Memory B cell (primary cell): ENCODE measurements at places on chromosomes 3 and 15.

- no peaks in the 10 kb centered on the region for H3K4me1 ChIP-seq
- no peak for DNase-seq
- H3K4me3 ChIP-seq: no peak overlapping the region
- peaks cover 7% of the 10 kb centered on the region for H3K27me3 ChIP-seq
Observed at GRCh38 chr15:100901702-100902435, 17.3 kb upstream of the LRRK1 start.

GRCh38 chr3:107523539-107524325 is 970 bp downstream of the BBX start:
- peaks cover 35% of the 10 kb centered on the region for H3K4me1 ChIP-seq
- peak overlapping the region; percentile 98 for H3K27ac ChIP-seq
- peak overlapping the region; percentile 100 for H3K4me3 ChIP-seq
- peak; percentile 37 for DNase-seq

GRCh38 chr15:94002041-94002440 is 229.3 kb upstream of the MCTP2 start:
- no peaks in the 10 kb centered on the region for H3K4me1 ChIP-seq
- no peak overlapping the region for H3K27ac ChIP-seq
- H3K36me3 ChIP-seq: no peaks in the 10 kb centered on the region

DNA sequence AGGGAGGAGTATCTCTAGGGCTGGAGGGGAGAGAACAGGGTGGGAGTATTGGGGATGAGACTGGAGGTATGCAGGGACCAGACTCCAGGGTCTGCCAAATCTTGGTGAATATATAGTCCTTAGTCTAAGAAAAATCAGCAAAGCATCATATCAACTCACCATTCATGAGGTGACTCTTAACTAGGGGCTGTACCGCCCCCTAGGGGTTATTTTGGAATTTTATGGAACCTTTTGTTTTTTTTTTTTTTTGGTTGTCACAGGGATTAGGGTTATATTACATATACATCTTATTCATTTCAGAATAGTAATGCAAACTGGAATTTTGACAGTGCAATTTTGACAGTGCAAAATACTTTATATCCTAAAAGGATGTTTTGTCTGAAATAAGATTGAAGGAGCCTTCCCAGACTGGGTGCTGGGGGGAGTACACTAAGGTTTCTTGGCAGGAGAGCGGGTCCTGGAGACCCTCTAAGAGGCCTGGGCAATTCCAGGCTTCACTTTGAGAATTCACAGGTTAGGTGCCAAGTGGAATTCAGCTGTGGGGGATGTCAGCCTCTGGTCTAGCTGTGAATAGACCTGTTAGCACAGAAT is 7.5 kb downstream of the CMTM7 start:
- peaks cover 3% of the 10 kb centered on the region for H3K36me3 ChIP-seq
- H3K4me3 ChIP-seq: no peak overlapping the region
- no peak for DNase-seq
- H3K4me1 ChIP-seq: peaks cover 59% of the 10 kb centered on the region

- peaks cover 6% of the 10 kb centered on the region for H3K36me3 ChIP-seq
- DNase-seq: no peak
- no peaks in the 10 kb centered on the region for H3K27me3 ChIP-seq
- H3K4me1 ChIP-seq: no peaks in the 10 kb centered on the region
Observed at GRCh38 chr3:64144241-64144900, 80.9 kb downstream of the PRICKLE2 start.

GRCh38 chr3:10299679-10300078 is 6.9 kb upstream of the GHRL start:
- H3K27me3 ChIP-seq: no peaks in the 10 kb centered on the region
- peak overlapping the region; percentile 74 for H3K27ac ChIP-seq
- H3K4me1 ChIP-seq: peaks cover 12% of the 10 kb centered on the region
- H3K36me3 ChIP-seq: peaks cover 18% of the 10 kb centered on the region

- no peaks in the 10 kb centered on the region for H3K27me3 ChIP-seq
- no peak for DNase-seq
- peaks cover 32% of the 10 kb centered on the region for H3K4me1 ChIP-seq
- H3K4me3 ChIP-seq: no peak overlapping the region
Observed at GRCh38 chr3:100104442-100104798, 9.9 kb downstream of the FILIP1L start.

DNA sequence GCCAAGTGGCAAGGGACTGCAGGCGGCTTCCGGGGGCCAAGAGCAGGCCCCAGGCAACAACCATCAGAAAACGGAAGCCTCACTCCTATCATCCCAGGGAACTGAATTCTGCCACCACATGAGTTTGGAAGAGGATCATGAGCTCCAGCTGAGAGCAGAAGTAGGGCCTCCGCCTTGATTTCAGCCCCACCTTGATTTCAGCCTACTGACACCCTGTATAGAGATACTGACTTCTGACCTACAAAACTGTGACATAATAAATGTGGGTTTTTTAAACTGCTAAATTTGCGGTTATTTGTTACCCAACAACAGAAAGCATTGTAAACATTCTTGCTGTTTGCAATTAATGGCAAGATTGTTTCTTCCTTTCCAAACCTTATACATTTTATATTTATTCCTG is 21.6 kb upstream of the RARRES1 start:
- no peak for DNase-seq
- H3K4me3 ChIP-seq: no peak overlapping the region
- H3K4me1 ChIP-seq: no peaks in the 10 kb centered on the region
- no peak overlapping the region for H3K27ac ChIP-seq

DNA sequence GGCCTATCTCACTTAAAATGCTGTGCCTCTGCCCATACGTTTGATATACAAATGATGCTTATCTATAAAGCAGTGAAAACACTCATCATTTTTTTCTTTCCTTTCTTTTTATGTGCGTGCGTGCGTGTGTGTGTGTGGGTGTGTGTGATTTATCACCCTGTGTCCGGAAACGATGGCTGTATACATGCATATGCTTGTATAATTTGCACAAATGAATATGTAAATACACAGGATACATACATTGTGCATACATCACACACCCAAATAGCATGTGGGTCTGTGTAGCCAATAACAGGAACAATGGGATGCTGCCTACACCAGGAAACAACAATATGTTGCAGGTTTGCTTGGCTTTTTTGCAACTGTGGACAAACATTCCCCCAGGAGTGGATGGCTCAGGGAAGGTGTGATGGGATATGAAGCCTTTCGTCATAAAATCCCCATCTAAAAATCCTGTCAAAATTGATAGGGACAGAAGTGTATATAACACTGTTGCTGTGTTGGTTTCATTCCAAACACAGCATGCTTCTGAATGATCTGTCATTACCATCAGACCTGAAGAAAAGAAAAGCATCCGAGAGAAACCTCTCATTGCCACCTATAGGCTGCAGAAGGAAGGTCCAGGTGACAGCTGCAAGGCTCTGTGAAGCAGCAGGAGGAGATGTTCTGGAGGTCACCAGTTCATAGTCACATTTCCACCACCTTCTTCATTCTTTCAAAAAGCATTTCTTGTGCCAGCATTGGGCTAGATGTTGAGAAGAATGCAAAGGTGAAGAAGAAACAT is 503.9 kb upstream of the NR2F2 start:
- peaks cover 2% of the 10 kb centered on the region for H3K4me1 ChIP-seq
- H3K27ac ChIP-seq: no peak overlapping the region
- H3K4me3 ChIP-seq: no peak overlapping the region
- H3K36me3 ChIP-seq: no peaks in the 10 kb centered on the region

DNA sequence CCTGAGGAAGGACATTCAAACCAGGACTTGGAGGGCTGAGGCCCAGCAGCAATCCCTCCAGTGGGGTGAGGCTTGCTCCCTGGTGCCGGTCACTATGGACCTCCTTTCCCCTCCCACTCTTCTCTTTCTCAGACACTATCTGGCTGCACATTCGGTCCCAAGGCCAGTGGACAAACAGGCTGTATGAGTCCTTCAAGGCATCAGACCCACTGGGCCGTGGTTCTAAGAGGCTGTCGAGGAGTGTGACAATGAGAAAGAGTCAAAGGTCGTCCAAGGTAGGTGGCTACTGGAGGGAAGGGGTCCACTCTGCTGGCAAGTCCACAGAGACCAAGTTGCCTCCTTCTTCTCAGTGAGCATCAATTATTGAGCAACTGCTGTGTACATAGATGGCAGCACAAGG is 28.0 kb downstream of the NOX5 start:
- no peaks in the 10 kb centered on the region for H3K4me1 ChIP-seq
- H3K27me3 ChIP-seq: peaks cover 10% of the 10 kb centered on the region
- no peak for DNase-seq
- H3K36me3 ChIP-seq: no peaks in the 10 kb centered on the region

DNA sequence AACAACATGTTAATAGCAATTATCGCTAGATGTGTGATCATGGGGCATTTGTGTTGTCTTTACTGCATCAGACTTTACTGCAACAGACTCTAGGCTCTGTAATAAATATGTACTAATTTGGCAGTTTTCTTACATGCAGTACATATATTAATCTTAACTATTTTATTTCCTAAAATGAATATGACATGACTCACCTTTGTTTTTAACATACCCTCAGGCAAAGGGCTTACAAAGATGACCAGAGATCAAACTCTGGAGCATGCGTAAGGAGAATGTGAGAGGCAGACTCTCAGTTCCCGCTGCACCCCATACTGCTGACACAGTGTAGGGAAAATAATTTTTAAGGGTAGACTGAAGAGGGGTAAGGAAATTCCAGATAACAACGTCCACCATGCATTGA is 7.2 kb upstream of the FAM174B start:
- peaks cover 1% of the 10 kb centered on the region for H3K36me3 ChIP-seq
- no peaks in the 10 kb centered on the region for H3K4me1 ChIP-seq
- no peak overlapping the region for H3K27ac ChIP-seq
- no peak overlapping the region for H3K4me3 ChIP-seq
- H3K27me3 ChIP-seq: peaks cover 3% of the 10 kb centered on the region

- H3K27me3 ChIP-seq: peaks cover 5% of the 10 kb centered on the region
- H3K27ac ChIP-seq: no peak overlapping the region
- no peak overlapping the region for H3K4me3 ChIP-seq
- DNase-seq: no peak
- H3K36me3 ChIP-seq: no peaks in the 10 kb centered on the region
Observed at GRCh38 chr3:169545606-169546005, 117.9 kb downstream of the MECOM start.

DNA sequence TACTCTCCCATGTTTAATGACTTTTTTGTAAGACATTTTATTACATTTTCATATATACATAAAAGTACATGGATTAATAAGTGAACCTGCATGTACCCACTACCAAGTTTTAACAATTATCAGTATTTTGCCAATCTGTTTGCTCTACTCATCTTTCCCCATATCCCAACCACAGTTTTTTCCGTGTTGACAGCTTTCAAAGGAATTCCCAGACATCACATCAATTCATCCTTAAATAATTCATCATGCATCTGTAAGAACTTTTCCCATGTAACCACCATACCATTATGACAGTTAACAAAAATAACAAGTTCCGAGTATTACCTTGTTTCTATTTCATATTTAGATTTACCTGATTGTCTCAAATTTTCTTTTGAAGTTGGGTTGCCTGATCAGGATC is 436.7 kb downstream of the PDCD6IP start:
- peaks cover 2% of the 10 kb centered on the region for H3K4me1 ChIP-seq
- peaks cover 2% of the 10 kb centered on the region for H3K36me3 ChIP-seq
- no peak overlapping the region for H3K27ac ChIP-seq
- H3K4me3 ChIP-seq: no peak overlapping the region
- no peak for DNase-seq

DNA sequence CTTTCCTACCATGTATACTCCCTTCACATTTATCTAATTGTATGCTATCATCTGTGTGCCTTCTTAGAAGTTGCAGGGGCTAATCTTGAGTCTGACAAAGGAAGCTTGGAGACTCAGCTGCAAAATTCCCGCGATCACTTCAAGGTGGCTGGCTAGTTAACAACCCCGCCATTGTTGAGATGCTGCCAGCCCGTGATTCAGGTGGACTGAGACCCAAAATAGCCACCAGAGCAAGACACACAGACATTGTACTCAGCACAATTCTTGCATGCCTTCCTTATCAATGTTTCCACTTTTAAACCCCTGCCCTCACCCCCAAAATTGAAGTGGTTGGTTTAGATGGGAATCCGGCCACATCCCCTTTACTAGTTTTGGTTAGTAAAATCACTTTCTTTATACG is 225.8 kb upstream of the ZNF717 start:
- no peak overlapping the region for H3K4me3 ChIP-seq
- H3K4me1 ChIP-seq: no peaks in the 10 kb centered on the region
- H3K36me3 ChIP-seq: no peaks in the 10 kb centered on the region
- no peaks in the 10 kb centered on the region for H3K27me3 ChIP-seq

DNA sequence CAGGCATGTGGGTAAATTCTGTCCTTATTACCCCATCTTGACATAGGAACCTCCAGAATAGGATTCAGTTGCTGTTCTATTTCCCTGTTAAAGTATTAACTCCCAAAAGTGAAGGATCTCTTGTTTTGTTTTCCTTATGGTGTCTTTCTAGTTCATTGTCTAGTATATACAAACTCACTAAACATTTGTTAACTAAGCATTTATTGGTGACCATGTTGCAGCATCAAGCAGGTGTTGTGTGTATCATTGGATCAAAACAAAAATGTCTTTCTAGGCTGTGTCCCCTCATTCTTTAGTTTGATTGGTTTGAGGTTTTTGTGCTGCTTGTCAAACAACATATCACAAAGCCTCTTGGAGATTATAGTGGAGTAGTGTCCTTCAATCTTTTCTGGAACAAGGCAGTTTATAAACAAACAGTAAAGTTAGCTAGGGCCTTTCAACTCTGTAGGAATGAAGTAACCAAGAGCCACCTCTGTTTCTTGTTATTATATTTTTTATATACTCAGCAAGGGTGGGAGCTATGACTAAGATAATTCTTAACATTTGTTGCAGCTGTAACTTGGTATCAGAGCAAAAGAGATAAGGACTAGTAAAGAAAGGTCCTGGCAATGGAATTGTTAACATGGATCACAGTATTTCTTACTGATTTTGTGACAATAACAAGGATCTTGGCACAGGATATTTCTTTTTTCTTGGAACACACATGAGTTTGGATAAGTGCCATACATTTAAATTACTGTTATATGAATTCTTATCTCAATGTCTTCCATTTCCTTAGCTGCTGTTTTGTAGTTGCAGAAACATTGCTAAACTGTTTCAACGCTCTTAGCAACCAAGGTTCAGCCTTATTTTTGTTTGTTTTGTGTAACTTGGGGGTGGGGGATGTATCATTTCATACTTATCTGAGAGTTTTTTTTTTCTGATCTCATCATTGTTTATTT is 49.3 kb downstream of the TMOD3 start:
- peak overlapping the region; percentile 72 for H3K27ac ChIP-seq
- H3K36me3 ChIP-seq: peaks cover 21% of the 10 kb centered on the region
- H3K4me3 ChIP-seq: no peak overlapping the region
- no peak for DNase-seq
- H3K27me3 ChIP-seq: no peaks in the 10 kb centered on the region

GRCh38 chr3:138049157-138049919 is 39.4 kb downstream of the CLDN18 start:
- peaks cover 22% of the 10 kb centered on the region for H3K27me3 ChIP-seq
- no peaks in the 10 kb centered on the region for H3K36me3 ChIP-seq
- no peaks in the 10 kb centered on the region for H3K4me1 ChIP-seq
- H3K4me3 ChIP-seq: no peak overlapping the region
- DNase-seq: no peak
